PC-9 (cell line): ENCODE measurements at places on chromosomes 5 and 9.
A peak's percentile ranks its signal among the peaks of the same experiment; 100 is the strongest.

- peak; percentile 30 for DNase-seq
These were observed 55.7 kb downstream of the LIFR start for GRCh38 chr5:38500573-38501260.

GRCh38 chr9:30382271-30382670 lies 2002.2 kb upstream of the ACO1 start:
- DNase-seq: no peak

DNA sequence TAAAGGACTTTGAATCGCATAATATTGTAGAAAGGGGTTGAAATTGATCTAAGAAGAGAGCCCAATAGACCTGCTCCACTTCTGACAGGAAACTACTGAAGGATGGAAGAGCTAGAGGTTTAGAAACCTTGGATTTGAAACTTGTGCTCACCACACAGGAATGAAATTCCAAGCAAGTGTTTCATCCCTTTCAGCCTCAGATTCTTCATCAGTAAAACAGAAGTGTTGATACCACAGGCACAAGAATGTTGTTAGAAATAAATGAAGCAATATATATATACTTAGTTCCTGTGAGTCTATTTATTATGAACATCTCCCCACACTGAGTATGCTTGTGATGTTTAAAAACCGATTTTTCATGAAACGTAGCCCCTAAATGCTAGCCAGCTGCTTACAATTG lies 43.8 kb downstream of the PRRC1 start:
- DNase-seq: no peak

GRCh38 chr5:164187785-164188184 lies 682.4 kb downstream of the MAT2B start:
- DNase-seq: no peak

DNA sequence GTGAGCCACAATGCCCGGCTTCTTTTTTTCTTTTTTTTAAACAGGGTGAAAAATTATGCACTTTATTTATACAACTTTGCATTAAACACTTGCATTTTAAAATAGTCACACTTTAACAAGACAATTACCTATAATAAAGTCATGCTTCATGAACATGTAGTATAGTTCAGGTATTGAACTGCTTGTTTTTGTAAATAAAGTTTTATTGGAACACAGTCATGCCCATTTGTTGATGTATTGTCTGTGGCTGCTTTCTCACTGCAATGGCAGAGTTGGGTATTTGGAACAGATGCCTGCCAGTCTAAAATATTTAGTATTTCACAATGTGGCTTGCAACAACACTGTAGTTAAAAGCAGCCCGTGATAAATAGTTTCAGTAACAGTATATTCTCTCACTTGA lies 32.8 kb upstream of the CCL21 start:
- no peak for DNase-seq

DNA sequence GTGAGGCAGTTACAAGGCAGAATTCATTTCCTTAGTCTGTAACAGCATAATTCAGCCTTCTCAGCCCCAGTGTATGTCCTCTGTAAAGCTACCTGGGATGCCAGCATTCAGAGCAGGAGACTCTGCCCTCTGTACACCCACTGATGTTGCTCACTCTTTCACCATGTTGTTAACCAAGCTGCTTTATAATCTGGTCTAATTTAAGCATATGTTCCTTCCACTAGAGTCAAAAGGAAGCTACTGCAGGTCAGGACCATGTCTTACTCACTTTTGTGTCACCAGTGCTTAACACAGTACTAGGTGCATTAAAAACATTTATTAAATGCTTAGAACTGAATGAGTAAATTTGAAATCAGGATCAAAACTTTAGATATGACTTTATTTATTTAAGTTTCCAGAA lies 185.6 kb downstream of the FBXL17 start:
- DNase-seq: no peak

DNA sequence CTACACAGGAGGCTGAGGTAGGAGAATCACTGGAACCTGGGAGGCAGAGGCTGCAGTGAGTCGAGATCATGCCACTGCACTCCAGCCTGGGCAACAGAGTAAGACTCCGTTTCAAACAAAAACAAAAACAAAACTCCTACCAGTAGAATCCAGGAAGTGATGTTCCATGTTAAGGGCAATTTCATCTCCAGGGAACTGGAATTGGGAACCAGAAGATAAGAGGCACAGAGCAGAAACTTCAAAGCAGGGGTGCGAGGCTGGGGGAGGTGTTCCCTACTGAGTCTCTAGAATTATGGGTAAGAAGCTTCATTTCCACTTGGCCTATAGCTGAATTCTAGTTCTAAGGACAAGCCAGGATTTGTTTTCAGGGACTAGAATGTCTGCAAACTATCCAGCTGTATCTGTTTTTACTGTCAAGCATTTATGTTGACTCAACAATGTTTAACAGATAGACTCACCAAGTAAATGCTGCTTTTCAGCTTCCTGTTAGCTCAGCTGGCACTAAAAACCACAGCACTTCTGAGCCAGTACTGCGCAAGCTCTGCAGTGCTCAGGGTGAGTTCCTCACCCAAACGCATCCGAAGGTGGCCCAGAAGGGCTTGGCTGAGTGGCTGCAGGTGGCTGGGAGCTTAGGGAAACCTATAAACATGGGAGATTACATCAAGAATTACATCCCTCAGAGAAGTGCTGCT lies 320.1 kb downstream of the MTRR start:
- no peak for DNase-seq

DNA sequence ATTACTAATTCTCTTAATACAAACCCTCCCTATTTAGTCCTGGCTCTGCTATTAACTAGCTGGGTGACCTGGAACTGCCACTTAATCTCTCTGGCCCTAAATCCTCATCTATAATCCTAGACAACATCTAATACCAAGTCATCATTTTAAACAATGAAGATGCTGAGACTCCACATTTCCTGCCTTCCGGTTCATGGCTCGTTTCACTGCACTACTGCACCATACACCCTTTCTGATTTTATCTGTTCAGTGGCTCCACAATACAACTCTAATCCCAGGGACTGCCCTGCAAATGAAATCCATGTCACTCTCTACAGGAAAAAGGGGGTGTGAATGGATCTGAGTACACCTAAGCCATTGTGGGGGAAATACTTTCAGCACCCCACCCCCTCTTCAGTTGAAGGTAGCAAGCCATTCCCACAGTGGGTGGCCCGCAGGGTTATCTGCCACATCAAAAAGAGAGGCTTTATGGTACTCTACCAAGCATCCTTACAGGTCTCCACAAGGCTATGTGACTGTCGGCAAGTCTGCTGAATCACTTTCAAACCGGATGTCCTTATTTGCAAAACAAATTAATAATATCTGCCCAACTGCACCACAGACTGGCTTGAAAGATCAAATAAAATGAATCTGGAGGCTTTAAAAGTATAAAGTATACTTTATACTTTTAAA lies 89.5 kb downstream of the EPB41L4A start:
- DNase-seq: no peak

DNA sequence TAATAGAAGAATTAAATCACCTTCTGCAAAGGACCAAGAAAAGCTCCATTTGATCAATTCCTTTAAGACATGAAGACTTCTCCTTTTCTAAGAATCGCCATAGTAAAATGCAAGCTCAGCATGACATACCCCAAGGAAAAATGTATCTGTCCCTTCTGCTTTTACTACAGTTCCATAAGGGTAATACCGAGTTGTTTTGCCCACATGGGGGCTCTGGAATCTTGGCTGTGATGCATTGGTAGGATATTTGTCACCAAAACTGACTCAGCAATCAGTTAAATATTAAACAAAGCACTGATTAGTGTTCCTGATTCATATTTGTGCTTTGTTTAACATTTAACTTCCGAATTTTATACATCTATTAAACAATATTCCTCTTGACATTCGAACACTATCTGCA lies 24.3 kb upstream of the KCNIP1 start:
- DNase-seq: no peak

DNA sequence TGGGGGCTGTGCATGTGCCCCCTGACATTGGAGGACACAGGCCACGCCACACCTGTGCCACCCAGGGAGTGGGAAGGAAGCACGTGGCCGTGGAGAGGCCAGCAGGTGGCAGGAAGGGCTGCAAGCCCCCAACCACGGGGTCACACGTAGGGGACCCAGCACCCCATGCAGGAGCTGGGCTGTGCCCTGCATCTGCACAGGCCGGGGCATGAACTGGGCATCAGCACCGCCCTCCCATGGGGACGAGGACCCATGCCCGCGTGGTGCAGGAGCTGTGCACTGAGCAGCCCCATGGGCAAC lies 13.8 kb upstream of the CLPTM1L start:
- no peak for DNase-seq

DNA sequence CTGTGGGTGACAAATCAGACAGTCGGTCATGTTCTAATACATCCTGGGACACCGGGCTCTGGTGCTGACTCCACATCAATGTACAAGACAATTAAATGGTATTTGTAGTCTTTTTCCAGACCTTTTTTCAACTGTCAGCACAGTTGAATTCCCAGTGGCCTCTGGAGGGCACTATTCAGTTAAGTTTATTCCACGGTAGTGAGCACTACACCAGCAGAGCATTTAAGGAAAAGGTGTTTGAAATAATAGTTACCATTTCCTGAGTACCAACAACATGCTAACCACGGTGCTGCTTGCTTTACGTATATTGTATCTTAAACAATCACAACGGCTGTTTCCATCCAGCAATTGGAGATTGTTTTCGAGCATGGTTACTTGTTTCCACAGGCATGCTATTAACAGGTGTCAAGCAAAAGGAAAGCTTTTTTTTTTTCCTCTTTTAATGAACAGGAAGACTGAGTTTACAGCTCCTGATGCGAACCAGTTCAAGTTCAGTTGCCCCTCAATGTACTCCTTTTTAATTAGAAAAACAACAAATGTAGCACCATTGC lies 186.7 kb downstream of the PDZD2 start:
- peak; percentile 53 for DNase-seq

DNA sequence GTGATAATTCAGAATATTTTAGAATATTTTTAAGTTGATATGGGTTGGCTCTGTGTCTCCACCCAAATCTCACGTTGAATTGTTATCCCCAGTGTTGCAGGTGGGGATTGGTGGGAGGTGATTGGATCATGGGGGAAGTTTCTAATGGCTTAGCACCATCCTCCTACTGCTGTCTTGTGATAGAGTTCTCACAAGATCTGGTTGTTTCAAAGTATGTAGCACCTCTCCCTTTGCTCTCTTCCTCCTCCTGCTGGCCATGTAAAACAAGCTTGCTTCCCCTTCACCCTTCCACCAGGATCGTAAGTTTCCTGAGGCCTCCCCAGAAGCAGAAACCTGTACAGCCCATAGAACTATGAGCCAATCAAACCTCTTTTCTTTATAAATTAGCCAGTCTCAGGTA lies 214.6 kb upstream of the C9orf72 start:
- DNase-seq: no peak

DNA sequence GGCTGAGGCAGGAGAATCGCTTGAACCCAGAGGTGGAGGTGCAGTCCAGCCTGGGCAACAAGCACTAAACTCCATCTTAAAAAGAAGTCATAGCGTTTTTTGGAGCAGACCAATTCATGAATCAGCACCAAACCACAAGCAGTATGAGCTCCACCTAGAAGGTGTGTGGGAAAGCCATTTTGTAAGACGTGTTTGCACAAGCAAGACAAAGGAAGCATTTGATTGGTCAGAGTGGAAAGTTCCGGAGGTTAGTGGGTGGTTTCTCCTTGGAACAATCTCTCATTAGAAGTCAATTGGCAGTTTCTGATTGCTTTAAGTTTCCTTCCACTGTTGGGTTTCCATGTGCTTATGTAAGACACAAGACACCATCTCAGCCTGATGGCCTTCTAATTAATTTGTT lies 5.0 kb downstream of the SRD5A1 start:
- DNase-seq: no peak

GRCh38 chr9:81370650-81371049 lies 318.7 kb downstream of the TLE1 start:
- DNase-seq: no peak

- DNase-seq: no peak
These were observed 185.4 kb downstream of the CRB2 start for GRCh38 chr9:123541411-123541810.

- DNase-seq: no peak
These were observed 1.9 kb downstream of the ISOC1 start for GRCh38 chr5:129096382-129096991.

DNA sequence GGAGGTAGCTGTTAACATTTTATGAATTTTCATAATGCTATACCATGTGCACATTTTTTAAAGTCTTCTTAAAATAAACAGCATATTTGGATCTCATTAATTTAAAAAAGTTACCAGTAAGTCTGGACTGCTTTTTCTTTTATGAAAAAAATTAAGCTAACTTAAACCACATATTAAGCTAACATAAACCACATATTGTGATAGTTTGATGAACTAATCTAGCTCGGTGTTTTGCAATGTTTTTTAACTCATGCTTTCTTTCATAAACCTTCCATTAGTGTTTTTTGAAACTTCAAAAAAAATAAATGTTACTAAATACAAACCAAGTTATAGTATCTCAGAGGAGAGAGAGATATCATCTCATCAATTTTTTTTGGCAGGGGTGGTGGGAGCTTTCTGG lies 26.5 kb downstream of the POLK start:
- DNase-seq: no peak

DNA sequence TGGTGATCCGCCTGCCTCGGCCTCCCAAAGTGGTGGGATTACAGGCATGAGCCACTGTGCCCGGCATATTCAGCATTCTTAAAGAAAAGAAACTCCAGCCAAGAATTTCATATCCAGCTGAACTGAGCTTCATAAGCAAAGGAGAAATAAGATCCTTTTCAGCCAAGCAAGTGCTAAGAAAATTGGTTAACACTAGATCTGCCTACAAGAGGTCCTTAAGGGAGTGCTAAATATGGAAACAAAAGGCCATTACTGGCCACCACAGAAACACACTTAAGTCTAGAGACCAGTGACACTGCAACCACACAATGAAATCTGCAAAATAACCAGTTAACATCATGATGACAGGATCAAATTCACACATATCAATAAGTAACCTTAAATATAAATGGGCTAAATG lies 331.5 kb downstream of the MAN2A1 start:
- DNase-seq: no peak

- no peak for DNase-seq
These were observed 694 bp downstream of the RMI1 start for GRCh38 chr9:83981126-83981871.

DNA sequence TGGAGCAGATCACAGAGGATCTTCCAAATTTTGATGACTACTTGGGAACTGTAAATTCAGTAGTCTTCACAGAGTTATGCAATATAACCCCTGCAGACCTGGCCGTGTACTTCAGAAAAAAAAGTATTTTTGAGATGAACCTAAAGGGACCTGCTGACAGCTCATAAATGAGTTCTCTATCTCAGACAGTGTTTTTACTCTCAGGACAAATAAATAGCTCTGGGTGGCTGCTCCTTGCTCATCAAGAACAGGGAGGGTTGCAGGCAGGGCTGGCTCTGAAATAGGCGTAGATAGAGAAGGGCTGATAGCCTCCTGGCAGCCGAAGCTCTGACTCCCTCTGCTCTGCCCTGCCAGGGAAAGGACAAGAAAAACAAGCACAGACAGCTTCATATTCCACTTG lies 64.8 kb downstream of the PLAC8L1 start:
- DNase-seq: no peak

- no peak for DNase-seq
These were observed 42.0 kb downstream of the AMBP start for GRCh38 chr9:114035845-114036801.

- DNase-seq: no peak
These were observed 1124.6 kb upstream of the ACO1 start for GRCh38 chr9:31259824-31260223.

GRCh38 chr9:78438780-78439179 lies 141.9 kb downstream of the PSAT1 start:
- no peak for DNase-seq

- DNase-seq: no peak
These were observed 32.2 kb upstream of the ROPN1L start for GRCh38 chr5:10409504-10409903.
